ENCODE measurements at places on chromosomes 6 and 20.

DNA sequence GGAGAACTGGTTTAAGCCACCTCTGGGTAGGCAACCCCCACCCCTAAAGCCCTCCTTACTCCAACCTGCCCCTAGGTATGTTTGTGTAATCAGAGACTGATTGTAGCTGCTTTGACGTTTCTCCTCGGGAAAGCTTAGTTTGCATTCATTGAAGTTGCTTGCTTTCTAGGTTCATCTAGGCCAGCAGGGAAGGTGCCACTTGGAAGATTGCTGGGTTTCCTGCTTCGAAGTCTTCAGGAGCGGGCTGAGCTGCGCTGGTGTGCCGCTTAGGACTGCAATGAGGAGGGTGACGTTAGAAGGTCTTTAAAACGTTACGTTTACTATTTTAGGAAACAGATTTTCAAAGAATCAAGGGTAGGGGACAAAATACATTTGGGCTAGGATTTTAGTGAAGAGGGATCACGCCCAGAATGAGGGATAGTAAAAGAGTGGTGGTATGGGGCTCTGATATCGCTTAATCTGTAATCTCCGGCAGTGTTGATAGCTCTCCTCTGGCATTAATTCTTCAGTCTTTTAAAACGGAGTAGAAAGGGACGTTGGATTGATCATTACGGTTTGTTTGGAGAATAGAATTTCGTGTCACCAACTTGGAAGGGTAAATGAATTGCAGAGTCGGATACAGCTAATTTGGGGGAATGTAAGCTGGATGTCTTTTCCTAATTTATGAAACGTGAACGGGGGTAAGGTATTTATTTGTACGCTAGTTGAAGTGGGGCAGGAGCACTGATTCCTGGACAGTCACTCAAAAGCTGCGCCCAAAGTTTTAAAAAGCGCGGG lies 92.6 kb upstream of the PRDM1 start:
- no peak for DNase-seq

DNA sequence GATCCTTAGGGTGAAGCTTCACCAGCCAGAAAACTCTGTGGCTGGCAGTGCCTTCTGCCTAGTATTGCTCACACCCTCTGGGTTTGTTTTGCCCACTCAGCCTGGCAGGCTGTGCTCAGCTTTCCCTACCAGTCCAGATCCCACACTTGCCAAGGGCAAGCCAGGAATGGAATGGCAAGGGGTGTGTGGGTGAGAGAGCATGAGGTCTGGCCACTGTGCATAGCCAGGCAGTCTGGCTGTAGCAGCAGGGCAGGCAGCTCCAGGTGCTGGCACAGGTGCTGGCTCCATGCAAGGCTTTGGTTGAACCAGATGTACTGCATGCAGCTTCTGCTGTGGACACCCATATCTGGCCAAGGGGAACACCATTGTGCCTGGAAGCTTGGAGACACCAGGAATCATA lies 1720.3 kb downstream of the HACE1 start:
- DNase-seq: no peak

GRCh38 chr20:56362833-56363413 lies 4.1 kb downstream of the FAM210B start:
- no peak for DNase-seq

DNA sequence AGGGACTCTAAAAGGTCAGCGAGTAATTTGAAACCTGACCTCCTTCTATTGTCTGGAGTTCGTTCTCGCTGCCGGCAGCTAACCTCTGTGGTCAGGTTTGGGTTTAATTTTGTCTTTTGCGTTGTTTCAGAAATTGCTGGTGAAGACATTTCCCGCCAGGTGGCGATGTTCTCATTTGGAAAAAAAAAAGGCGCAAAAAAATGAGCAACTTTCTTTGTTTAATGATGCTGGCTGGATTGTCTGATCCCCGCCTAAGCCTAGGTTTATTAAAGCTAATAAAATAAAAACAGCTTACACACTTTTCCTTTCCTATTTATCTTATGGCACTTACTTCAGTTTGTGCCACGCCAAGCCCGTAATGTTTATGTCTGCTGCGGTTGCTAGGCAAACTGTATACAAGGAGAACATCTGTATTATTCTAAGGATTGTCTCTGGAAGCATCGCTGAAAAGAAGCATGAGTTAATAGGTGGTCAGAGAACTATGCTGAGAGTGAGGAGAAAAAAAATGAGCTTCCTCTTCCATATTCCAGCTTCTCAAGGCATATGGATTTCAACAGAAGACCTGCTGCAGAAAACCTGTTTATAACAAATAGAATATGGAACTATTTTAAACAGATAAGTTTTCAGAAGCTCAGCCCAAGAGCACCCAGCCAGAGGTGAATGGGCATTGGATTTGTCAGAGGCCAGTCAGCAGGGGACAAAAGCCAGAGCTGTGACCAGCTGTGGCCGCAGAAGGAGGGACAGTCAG lies 205.7 kb downstream of the DOK5 start:
- DNase-seq: peak; percentile 3

DNA sequence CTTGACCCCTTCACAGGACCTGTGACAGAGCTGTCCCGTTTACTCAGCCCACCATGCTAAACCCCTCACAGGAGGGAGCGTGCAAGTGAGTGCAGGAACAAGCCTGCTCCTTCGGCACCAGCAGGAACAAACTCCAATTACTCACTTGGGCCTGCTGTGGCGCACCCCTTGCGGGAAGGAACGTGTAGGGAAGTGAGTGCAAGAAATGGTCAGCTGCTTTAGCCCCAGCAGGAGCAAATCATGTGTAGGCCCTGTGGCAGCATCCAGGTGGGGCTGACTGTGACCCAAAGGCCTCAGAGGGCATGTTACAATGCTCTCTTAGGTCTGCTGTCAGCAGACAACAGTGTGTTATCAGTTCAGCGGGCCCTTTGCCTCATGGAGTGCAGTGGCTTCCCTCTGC lies 574.4 kb downstream of the PRKN start:
- no peak for DNase-seq

- no peak for DNase-seq
Observed at GRCh38 chr6:146884728-146885127, 286.0 kb downstream of the ADGB start.

DNA sequence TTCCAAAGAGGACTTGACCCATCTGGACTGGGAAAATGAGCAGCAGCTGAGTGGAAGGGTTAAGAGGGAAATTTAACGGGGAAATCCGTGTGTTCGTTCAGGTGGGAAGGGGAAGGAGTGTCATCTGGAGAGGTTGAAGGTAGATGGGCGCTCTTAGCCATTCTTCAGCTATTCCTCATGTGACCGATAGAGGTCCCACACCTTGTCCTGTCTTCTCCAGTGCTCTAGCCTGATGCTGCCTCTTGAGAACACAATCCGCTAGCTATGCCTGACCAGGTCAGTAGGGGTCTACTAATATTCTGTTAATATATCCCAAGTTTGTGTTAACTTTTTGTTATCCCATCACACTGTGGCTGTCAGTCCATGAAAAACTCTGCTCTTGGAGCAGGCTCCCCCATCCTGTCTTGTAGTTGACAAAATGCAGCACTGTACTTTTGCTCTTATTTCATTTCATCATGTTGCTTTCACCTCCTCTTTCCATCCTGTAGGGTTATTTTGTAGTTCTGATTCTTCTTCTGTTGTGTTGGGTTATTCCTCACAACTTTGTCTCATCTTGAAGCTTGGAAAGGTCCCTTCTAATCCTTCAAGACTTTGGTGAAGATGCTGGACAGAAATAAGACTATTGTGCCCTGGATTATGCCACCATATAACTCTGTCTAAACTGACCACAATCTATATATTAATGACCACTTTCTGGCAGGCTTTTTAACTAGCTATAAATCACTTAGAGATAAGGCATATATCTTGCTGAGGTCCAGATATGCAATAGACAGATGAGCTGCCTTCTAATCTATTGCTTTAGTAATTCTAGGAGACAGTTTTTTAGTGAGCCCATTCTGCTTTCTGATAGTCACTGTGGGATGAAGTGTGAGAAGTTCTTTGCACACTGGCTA lies 123.4 kb upstream of the SUPT3H start:
- DNase-seq: no peak

DNA sequence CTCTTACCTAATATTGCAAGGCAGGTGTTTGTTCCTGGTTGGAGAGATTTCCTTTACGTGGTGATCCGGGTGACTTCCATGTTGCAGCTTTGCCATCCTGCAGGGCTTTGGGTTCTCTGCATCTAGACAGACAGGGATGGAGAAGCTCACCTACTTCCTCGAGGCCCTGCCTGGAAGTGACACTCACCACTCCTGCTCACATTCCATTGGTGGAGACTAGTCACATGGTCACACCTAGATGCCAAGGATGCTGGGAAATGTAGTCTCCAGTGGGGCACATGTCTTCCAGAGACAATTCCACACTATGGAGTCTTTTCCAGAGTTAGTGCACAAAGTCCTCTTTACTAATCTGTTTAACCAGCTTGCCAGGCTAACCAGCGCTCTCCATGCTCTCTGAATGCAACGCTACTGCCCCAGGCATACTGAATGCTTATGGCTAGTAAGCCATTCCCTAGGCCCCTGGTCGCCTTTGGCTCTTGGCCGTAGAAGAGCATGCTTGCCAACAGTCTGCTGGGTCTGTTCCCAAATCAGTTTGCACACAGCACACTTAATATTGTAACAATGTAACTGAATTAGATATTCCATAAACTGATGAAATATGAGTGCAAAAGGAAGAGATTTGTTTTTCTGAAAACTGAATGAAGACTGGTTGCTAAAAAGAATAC lies 6.7 kb upstream of the KCNK15 start:
- DNase-seq: no peak

GRCh38 chr20:4810426-4811019 lies 88.8 kb downstream of the PRND start:
- DNase-seq: no peak

- DNase-seq: no peak
Observed at GRCh38 chr20:53937339-53937741, 133.1 kb downstream of the BCAS1 start.

DNA sequence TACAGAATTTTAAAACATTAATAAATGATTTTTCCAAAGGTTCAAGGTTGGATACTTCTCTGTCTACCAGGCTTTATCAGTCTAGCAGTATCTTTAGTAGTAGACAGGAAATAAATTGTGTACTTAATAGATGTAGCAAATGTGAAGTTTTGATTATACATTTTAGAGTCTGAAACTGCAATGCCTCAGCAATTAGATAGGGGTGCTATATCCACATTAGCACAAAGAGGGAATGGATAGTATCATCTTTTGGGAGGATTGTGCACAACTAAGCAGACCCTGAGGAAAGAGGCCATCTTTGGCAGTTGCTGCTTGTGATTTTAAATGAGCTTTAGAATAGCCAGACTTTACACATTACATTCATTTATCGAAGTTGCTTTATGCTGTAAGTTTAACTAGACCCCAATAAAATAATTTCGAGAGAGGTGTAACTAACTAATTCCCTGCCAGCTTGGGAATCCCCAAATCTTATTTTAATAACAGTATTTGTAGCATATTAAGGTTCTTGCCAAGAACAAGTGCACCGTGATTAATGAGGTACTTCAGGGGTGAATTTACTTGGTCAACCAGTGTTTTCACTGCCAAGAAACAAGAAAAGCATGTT lies 2.8 kb downstream of the KCNQ5 start:
- DNase-seq: no peak

GRCh38 chr6:157193443-157193996 lies 129.8 kb downstream of the TMEM242 start:
- DNase-seq: no peak

All from activated CD4-positive, alpha-beta T cell treated with anti-CD3 and anti-CD28 coated beads, Interleukin-2, amount 50 U/mL, for 24 hours (primary cell).